Stimulated activated CD4-positive, alpha-beta T cell treated with anti-CD3 and anti-CD28 coated beads, Interleukin-4, amount 100 ng/mL, for 48 hours (primary cell): ENCODE measurements at places on chromosomes 5 and 9.

DNA sequence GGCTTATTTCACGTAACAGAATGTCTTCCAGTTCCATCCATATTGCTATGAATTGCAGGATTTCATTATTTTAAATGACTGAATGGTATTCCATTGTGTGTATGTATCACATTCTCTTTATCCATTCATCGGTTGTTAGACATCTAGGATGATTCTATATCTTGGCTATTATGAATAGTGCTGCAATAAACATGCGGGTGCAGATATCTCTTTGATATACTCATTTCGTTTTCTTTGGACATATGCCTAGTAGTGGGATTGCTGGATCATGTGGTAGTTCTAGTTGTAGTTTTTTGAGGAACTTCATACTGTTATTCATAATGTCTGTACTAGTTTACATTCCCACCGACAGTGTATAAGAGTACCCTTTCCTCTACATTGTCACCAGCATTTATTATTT lies 460.5 kb downstream of the MAN2A1 start:
- no peak for DNase-seq

DNA sequence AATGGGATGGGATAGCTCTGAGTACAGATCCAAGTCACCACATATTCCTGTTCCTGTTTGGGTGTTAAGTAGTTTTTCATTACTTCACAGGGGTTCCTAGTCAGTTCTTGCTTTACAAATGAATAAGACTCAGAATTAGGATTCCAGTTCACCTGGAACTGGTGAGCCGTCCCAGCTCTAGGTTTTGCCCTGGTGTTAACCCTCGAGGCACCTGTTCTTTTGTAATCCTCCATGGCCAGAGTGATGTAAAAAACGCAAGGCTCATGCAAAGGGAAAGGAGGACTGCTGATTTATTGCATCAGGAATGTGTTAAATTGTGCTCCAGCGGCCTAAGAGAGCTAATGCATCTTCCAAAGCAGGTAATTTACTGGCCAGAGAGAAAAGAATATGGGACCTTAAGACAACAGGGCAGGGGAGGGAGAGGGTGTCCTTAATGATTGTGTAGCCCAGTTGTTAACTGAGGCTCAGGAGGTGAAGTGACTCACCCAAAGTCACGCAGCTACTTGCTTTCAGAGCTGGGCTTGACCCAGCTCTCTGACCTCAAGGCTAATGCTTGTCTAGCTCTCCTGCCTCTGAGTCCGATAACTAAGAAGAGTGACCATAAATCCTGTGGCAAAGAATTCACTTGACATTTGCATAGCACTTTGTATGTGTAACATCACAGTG lies 70.5 kb downstream of the DMRT2 start:
- no peak for DNase-seq

GRCh38 chr5:171610686-171611085 lies 174.9 kb upstream of the SMIM23 start:
- DNase-seq = no peak

- DNase-seq = no peak
These were observed 84.9 kb upstream of the BASP1 start for GRCh38 chr5:17132444-17133083.

DNA sequence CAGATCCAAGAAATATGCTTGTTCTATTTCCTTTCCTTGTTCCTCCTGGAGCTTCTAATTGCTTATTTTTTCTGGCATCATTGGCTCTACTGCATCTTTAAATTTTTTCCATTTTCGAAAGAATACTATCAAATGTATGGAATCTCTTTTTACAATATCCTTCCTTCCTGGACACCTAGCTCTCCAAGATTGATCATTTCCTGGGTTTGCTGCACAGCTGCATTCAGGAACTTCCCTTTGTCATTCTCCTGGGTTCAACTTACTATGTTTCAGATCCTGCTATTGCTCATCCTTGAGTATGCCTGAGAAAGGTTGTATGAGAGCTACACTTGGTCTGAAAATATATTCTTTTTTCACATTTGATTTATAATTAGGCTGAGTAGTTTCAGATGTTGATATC lies 73.7 kb upstream of the ERCC6L2 start:
- no peak for DNase-seq

DNA sequence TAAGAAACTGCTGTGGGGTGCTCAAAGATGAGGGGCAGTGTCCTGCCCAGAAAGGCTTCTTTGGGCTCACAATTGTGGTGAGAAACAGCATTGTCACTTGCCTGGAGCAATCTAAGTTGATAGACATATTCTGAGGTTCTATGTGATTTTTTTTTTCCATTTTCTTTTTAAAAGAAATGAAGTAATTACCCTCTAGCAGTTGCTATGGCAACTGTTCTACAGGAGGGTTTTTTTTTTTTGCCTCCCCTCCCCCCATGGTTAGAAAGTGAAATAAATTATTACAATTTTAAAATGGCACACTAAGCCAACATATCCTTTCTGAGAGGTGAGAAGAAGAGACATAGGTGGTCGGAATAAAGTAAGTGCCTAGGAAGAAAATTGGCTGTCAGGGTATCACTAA lies 127.0 kb downstream of the UNC13B start:
- DNase-seq = no peak
